ENCODE measurements at places on chromosomes 6 and 20. TPM values are rescaled to one million over a fixed set of nuclear protein-coding genes. Genes with fewer than 3 reads are reported as not detected.

Gene SNAI1
- total RNA-seq = 0.92 TPM

Gene KCNG1
- total RNA-seq = 16.7 TPM

Gene ZNF311
- 1.9 TPM for total RNA-seq

Gene OPN5
- total RNA-seq = not detected
